CD4-positive, alpha-beta memory T cell (primary cell): ENCODE measurements at places on chromosomes 12 and 14. TPM values are rescaled to one million over a fixed set of nuclear protein-coding genes. Genes with fewer than 3 reads are reported as not detected.

DNA sequence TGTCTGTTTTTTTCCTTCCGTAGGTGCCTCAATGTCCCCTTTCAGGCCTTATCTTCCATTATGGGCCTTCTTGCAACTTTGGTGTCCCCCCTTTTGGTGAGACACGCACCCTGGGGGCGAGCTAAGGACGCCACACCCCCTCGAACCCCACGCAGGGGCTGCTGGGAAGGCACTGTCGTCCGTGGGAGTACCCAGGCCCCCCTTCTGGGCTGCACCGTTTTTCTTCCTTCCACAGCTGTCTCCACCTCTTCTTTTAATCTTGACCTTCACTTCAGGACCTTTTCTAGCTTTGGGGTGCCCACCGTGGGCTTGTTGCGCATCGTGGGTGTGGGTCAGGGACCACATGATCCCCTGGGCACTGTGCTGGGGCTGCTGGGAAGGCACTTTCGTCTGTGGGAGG, 271.8 kb downstream of the ALG10 start:
- H3K27me3 ChIP-seq = no peaks in the 10 kb centered on the region
- no peak overlapping the region for H3K4me3 ChIP-seq
- H3K4me1 ChIP-seq = no peaks in the 10 kb centered on the region
- H3K36me3 ChIP-seq = no peaks in the 10 kb centered on the region
- DNase-seq = no peak

The MUCL1 gene
- not detected for total RNA-seq

GRCh38 chr14:24171422-24172260, at the start of gene REC8:
Gene REC8, plus strand, starts transcription at chr14:24172080. Its CDS starts 473 bp downstream, at chr14:24172553.
- H3K36me3 ChIP-seq = peaks cover 12% of the 10 kb centered on the region
- DNase-seq = peak; percentile 84
- peak within 1 kb of the TSS; percentile 26 for H3K4me3 ChIP-seq
- H3K27me3 ChIP-seq = no peaks in the 10 kb centered on the region
- H3K27ac ChIP-seq = peak within 1 kb of the TSS; percentile 42

DNA sequence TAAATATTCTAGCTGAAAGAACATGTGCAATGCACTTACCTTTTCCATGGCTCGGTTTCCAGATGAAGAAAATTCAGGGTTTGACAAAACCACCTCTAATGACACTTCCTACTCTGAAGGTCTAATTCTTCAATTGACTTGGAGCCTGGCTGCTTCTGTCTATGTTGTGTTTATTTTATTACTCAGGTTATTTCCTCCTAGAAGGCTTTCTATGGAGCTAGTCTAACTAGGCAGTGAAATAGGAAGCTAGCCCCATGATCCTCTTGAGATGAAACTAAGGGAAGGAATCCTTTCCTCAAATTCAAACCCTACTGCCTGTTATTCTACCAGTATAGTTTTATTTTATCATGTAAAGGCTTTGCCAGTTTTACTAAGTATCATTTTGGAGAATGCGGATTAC, 20.9 kb upstream of the IFNG-AS1 start:
- no peaks in the 10 kb centered on the region for H3K4me1 ChIP-seq
- no peaks in the 10 kb centered on the region for H3K27me3 ChIP-seq
- H3K36me3 ChIP-seq = no peaks in the 10 kb centered on the region

The CLMN gene
- 0.70 TPM for total RNA-seq

The FOXM1 gene
- 0.30 TPM for total RNA-seq

GRCh38 chr12:92210071-92210470, 64.4 kb upstream of the BTG1 start:
- H3K27me3 ChIP-seq = no peaks in the 10 kb centered on the region
- no peak overlapping the region for H3K4me3 ChIP-seq
- peaks cover 31% of the 10 kb centered on the region for H3K4me1 ChIP-seq
- H3K27ac ChIP-seq = peak overlapping the region; percentile 19

The TAS2R9 gene
- total RNA-seq = not detected

- no peak for DNase-seq
- H3K27me3 ChIP-seq = no peaks in the 10 kb centered on the region
- no peaks in the 10 kb centered on the region for H3K36me3 ChIP-seq
- no peak overlapping the region for H3K4me3 ChIP-seq
Observed at GRCh38 chr14:79436335-79436734, 775.0 kb downstream of the DIO2 start.

The NOVA1 gene
- not detected for total RNA-seq

DNA sequence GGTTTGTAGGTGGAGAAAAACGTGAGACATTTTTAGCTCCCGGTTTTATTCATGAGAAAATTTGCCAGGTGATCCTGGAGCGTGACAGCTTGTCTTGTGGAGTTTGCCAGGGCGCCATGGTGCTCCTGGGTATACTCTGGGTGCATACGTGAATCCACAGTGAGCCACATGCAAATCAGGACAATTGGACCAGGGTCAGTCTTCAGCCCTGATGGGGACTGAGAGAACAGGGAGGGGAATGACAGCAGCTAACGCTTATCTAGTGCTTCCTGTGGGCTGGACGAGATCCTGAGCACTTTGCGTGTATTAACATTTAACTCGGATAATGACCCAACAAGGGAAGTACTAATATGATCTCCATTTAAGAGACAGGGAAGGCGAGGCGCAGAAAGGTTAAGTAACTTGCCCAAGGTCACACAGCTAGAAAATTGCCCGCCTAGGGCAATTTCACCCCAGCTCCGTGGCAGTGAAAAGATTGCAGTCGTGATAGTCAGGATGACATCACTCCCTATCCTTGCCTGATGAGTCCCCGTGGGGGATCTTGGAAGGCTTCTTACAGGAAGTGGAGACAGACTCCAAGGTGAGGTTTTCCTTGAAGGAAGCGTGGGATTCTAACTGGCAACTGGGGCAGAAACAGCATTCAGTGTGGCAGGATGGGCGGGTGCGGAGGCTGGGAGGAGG, 118.4 kb upstream of the NCOR2 start:
- H3K4me3 ChIP-seq = no peak overlapping the region
- H3K27ac ChIP-seq = no peak overlapping the region
- H3K4me1 ChIP-seq = peaks cover 17% of the 10 kb centered on the region

The SIX1 gene
- not detected for total RNA-seq

The SIVA1 gene
- 80.2 TPM for total RNA-seq

GRCh38 chr12:6112004-6112403, 12.5 kb downstream of the VWF start:
- no peaks in the 10 kb centered on the region for H3K36me3 ChIP-seq
- H3K27me3 ChIP-seq = no peaks in the 10 kb centered on the region
- H3K27ac ChIP-seq = no peak overlapping the region
- DNase-seq = no peak
- no peak overlapping the region for H3K4me3 ChIP-seq

DNA sequence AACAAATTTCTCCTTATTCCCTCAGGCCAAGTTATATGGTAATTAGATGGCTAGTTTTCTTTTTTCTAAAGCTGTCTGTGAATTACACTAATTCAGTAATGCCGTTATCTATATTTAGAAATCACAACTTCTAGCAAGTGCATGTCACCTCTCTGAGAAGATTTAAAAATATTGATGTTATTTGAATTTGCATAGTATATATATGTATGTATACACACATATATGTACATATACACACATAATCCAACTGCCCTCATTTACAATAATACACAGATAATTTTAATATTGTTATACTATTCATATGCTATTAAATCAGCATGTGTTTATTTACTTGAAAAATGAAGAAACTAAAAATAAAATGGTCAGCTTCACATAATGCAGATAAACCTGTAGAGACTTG, 563.9 kb downstream of the SLC16A7 start:
- no peaks in the 10 kb centered on the region for H3K4me1 ChIP-seq
- no peak overlapping the region for H3K4me3 ChIP-seq
- H3K27me3 ChIP-seq = no peaks in the 10 kb centered on the region
- no peak overlapping the region for H3K27ac ChIP-seq
- H3K36me3 ChIP-seq = no peaks in the 10 kb centered on the region

- no peak for DNase-seq
- no peaks in the 10 kb centered on the region for H3K36me3 ChIP-seq
- H3K27ac ChIP-seq = no peak overlapping the region
- no peaks in the 10 kb centered on the region for H3K27me3 ChIP-seq
- H3K4me1 ChIP-seq = peaks cover 25% of the 10 kb centered on the region
- H3K4me3 ChIP-seq = no peak overlapping the region
Observed at GRCh38 chr12:47989666-47990065, 14.6 kb downstream of the COL2A1 start.

The BATF gene
- 17.1 TPM for total RNA-seq

The UBC gene
- 878 TPM for total RNA-seq

DNA sequence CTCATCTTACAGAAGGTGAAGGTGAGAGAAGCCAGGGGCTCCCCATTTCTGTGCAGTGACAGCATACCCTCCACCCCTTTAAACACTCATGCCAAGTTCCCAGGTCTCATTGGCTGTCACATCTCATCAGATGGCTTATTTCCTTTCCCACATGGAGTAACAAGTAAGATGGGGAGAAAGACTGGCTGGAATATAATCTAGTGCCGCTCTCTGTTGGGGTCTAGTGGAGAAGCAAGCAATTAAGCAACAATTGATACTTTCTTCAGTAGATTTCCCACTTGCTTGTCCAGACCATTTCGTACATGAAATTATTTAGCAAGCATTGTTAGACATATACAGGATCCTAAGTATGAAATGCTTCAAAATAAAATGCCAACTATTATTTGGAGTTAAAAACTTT, 92.2 kb downstream of the SLC5A8 start:
- H3K36me3 ChIP-seq = no peaks in the 10 kb centered on the region
- H3K27ac ChIP-seq = no peak overlapping the region
- H3K27me3 ChIP-seq = no peaks in the 10 kb centered on the region
- no peak overlapping the region for H3K4me3 ChIP-seq

DNA sequence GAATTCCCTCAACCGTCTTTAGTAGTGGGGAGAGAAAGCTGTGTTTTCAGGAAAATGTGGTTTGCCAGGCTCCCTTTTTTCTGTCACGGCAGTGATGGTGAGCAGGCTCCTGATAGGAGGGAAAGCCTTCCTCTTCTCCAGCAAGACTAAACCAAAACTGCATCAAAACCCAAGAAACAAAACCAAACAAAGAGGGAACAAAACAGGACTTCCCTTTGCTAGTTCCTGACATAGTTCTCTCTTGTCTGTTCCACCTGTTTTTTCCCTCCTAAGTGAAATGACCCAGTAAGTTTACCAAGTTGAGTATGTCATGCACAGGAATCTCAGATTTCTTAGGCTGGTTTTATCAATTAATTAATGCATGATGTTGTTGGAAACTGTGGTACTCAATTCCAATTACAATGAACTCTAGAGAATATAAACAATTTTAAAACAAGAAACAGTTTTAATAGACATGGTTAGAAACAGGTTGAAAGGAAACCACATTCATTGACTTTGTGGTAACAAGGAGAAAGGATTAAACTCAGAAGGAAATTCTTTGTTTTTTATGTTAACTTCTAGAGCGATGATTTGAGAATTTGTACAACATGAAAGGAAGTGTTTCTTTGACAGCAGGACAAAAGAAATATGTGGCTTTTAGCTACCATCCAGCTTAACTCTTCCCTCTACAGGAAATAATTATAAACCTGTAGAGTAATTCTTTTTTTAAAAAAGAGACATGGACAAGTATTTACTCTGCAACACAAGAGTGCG, 23.0 kb upstream of the CSRP2 start:
- no peak overlapping the region for H3K4me3 ChIP-seq
- DNase-seq = no peak
- H3K4me1 ChIP-seq = peaks cover 6% of the 10 kb centered on the region
- H3K27me3 ChIP-seq = no peaks in the 10 kb centered on the region
- H3K27ac ChIP-seq = no peak overlapping the region

GRCh38 chr14:34234258-34234657, 227.8 kb downstream of the SPTSSA start:
- DNase-seq = no peak
- H3K27me3 ChIP-seq = no peaks in the 10 kb centered on the region
- H3K4me1 ChIP-seq = no peaks in the 10 kb centered on the region
- H3K36me3 ChIP-seq = no peaks in the 10 kb centered on the region

The TAS2R43 gene
- total RNA-seq = 0.35 TPM

The GDF3 gene
- total RNA-seq = not detected

GRCh38 chr12:91677556-91677955, 468.1 kb downstream of the BTG1 start:
- H3K4me1 ChIP-seq = no peaks in the 10 kb centered on the region
- DNase-seq = no peak
- H3K4me3 ChIP-seq = no peak overlapping the region
- no peaks in the 10 kb centered on the region for H3K36me3 ChIP-seq

The OTX2 gene
- total RNA-seq = not detected
